ENCODE measurements at places on chromosomes 16 and 17.

GRCh38 chr17:61087024-61087423, 312.6 kb upstream of the TBX2 start:
- DNase-seq, result no peak

GRCh38 chr16:86531191-86531545, 20.8 kb downstream of the FOXF1 start:
- DNase-seq, result no peak

DNA sequence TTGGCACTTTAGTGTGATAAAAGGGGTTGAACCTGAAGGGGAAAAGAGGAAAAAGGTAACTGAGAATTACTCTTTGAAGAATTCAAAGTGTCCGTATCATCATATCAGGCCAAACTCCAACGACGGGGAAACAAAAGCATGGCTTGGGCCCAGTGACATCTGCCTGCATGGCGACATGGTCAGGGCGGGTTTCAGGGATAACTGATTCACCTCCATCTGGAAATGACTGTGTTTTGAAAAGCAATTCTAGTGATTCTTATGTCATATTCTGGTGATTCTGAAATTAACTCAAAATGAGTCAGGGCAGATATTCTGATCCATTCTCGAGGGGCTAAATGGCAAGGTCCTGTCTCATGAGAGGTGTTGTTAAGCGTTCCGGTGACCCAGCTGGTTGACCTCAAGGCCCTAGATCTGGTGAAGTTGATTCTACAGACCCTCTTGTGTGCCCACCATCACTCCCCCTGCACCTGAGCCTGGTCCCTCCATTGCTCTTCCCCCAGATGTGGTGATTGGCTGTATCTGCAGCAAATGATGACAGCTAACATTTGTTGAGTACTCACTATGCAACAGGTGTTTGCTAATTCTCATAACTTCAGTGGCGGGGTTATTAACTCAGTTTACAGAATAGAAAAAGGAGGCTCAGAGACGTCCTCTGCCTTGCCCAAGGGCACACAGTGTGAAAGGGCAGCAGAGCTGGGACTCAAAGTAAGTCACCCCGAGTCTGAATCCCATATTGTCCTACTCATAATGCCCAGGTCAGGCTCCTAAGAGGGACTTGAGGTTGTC, 251.8 kb downstream of the MAF start:
- DNase-seq, result no peak

DNA sequence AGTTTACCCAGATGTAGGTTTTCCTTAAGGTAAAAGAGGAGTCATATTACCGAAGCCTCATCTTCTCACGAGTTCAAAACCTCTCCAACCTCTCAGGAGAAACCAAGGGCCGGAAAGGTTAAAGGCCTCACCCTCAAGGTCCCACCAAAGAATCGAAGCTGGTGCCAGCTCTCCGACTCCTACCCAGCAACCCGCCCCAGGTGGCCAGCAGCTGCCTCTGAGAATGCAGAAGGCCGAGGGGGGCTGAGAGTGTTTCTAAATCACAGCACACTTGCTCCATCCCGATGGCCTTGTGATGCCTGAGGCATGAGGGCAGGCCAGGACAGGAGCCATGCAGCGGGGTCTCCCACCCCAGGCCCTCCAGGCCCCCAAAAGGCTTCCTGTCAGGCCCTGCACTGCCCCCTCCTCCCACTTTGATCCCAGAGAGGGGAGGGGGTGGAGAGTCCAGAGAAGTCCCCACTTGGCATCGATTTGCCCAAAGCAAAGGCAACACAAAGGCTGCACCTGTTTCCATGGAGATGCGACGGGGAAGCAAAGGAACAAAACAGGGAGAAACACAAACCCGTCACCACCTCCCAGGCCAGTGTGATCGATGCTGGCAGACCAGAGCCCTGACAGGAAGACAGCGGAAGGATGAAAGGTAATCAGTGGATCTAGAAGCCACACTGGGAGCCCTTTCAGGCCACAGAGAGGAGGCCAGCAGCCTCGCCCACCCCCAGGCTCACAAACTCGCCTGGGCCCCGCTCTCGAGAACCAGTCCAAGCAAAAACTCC, 39.0 kb downstream of the CUEDC1 start:
- no peak for DNase-seq

GRCh38 chr17:7440113-7440833, 961 bp downstream of the FGF11 start:
- DNase-seq, result no peak

DNA sequence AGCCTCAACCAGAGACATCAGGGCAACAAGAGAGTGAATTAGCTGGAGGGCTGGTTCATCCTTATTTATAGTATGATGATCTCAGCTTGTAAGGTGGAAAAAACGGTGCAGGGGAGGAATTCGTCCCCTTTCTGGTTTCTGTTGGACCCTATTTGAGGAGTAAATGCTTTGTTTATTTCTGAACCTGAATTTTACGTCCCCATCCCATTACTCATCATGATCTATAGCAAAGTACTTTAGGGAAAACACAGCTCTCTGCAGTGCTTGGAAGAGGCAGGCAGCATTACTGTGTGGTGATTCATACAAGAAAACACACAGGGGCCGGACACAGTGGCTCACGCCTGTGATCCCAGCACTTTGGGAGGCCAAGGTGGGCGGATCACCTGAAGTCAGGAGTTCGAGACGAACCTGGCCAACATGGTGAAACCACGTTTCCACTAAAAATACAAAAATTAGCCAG, 8.0 kb upstream of the VAT1L start:
- DNase-seq, result no peak

DNA sequence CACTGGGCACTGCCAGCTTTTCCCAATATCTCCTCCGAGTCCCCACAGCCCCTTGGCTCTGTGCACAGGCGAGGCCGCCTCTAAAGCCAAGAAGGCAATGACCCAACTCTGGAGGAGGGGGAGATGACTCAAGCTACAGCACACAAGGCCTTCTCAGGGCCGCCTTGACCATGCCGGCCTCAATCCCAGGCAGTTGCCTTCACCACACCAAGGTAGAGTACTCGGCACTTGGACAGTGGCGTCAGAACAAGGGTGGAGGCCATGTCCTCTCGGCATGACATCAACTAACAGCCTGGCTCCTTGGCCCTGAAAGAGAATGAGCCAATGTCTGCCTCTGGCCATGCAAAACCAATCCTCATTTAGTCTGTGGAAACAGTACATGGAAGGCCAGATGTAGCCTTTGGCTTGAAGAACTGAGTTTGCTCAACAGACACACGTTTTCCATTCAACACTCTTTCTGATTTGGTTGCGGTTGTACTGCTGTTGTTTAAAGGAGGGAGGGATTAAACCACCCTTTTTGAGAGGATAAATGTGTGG, 139.6 kb downstream of the XYLT1 start:
- no peak for DNase-seq

DNA sequence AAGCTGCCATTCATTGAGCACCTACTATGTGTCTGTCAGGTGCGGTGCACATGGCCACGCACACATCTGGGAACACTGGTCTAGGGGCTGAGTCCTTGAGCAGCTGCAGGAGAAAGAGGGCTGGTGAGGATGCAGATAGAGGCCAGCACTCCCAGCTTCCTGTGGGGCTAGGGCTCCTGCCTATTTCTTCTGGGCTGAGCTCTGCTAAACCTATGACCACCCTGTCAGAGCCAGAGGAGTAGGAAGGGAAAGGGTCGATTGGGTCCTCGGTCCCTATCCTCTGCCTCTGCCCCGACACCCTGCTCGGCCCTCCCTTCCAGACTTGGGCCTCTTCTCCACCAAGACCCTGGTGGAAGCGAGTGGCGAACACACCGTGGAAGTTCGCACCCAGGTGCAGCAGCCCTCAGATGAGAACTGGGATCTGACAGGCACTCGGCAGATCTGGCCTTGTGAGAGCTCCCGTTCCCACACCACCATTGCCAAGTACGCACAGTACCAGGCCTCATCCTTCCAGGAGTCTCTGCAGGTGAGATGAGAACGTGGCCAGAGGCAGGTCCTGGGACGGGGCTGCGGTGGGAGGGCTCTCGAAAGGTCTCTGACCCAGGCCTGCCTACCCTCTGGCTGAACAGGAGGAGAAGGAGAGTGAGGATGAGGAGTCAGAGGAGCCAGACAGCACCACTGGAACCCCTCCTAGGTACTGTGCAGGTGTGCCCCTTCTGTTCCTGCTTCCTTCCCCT, 4.0 kb upstream of the TMEM88 start:
- DNase-seq, result no peak

DNA sequence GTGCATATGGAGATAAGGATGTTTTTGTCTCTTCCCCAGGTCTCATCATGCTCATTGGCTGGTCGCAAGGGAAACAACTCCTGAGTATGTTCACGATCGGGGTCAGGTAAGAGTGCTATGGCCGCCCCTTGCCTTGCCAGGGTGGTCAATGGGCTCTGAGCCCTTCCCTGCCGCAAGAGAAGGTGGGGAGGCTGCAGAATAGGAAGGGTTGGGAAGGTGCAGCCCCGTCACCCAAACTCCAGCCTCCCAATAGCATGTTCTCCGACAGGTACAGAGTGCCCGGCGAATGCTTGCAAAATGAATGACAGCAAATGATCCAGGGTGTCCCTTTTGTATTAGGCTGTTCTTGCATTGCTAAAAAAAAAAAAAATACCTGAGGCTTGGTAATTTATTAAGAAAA, 57.4 kb downstream of the ATP2C2 start:
- no peak for DNase-seq

DNA sequence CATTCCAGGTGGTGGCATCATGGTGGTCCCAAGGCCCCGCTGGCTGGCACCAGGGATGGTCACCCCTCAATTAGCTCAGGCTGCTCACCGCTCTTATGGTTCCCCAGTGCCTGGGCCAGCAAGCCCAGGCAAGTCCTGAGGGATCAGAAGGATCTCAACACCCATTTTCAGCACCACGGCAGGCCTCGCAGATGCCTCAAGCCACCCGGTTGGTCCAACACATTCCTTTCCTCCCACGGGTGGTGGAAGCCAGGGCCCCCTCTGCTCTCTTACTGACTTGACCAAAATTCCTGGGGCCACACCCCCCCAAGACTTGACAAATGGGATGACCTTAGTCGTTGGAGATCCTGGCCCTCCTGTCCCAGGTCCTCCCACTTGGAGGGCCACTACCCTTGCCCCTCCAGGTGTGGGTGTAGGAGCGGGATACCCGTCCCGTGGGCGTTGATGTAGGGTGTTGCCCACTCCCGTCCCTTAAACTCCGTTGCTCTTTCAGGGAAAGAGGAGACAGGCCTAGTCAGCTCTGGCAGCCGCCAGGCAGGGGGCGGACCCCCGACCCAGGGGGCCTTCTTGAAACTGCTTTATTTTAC, 5.9 kb downstream of the ZNF205 start:
- no peak for DNase-seq

- no peak for DNase-seq
These were observed 44.6 kb upstream of the ZNF750 start for GRCh38 chr17:82884341-82884969.

DNA sequence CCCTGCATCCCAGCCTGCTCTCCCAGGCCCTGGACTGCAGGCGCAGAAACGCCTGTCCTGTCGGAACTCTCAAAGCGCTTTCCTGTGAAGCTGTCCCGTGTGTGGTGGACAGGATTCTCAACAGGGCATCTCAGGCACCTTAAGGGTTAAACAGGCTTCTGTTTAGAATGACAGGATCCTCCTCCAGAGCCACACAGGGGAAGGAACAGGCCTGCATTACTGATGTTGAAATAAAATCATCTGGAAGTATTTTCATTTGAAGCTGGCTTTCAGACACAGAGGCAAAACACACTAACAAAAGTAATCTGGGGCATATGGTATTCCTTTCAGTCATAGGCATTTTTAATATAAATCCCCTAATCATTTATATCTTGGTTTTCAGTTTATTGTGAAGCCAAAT, 7.4 kb downstream of the HS3ST3A1 start:
- DNase-seq, result no peak

- no peak for DNase-seq
These were observed 3.6 kb downstream of the ZACN start for GRCh38 chr17:76082326-76083251.

GRCh38 chr17:63786971-63787711, 13.2 kb downstream of the DDX42 start:
- DNase-seq, result no peak
